ENCODE measurements at places on chromosomes 7 and 10.

DNA sequence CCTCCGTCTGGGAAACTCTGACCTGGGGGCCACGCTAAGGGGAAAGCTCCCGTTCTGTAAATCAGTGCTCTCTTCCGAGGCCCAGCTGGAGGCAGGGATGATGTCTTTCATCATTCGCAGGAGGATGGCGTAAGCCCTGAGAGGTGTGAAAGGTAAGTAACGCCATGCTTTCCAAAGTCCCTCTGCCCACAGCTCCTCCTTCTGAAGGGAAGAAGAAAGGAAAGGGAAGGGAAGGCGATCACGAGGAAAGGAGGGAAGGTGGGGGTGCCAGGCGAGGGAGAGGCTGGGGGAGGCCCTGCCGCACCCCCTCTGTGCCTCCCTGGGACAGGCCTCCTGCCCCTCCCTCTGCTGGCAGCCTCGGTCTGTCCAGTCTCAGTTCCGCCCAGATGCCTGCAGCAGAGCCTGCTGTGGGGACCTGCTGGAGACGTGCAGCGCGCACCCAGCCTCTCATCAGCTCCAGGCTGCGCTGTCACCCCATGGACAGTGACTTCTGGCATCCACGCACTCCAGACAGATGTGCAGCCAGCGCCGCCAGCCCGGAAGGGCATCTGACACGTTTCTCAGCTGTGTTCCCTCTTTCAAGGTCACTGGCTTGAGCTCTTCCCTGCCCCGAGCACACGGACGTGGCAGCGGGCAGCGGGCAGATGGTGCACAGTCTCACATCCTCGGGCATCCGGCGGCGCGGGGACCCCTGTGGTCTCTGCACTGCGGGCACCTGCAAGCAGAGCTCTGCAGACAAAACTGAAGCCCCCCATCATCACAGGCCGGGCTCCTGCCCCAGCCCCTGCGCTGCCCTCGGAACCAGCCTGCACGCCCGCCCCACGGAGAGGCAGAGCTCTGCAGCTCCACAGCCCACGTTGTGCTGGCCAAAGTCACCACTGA lies 60.6 kb downstream of the INSIG1 start:
- DNase-seq = no peak

DNA sequence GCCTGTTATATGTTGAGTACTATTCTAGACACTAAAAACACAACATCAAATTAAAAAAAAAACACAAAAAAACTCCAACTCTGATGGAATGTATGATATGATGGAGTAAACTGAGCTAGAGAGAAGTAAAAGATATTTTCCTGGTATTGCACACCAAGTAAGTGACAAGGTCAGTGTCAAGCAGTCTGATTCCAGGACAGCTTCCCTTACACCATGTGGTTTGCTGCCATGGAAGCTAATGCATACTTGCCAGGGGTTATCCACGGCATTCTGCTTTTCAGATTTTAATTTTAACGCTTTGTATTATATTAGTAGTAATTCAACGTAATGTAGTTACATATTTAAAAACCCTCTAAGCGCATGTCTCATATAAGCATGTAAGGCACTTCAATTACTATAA lies 48.4 kb downstream of the CACNA2D1 start:
- no peak for DNase-seq

- DNase-seq = no peak
Measured at GRCh38 chr7:41817386-41817785, 114.5 kb upstream of the INHBA start.

- no peak for DNase-seq
Measured at GRCh38 chr7:89002981-89003956, 207.7 kb upstream of the TEX47 start.

DNA sequence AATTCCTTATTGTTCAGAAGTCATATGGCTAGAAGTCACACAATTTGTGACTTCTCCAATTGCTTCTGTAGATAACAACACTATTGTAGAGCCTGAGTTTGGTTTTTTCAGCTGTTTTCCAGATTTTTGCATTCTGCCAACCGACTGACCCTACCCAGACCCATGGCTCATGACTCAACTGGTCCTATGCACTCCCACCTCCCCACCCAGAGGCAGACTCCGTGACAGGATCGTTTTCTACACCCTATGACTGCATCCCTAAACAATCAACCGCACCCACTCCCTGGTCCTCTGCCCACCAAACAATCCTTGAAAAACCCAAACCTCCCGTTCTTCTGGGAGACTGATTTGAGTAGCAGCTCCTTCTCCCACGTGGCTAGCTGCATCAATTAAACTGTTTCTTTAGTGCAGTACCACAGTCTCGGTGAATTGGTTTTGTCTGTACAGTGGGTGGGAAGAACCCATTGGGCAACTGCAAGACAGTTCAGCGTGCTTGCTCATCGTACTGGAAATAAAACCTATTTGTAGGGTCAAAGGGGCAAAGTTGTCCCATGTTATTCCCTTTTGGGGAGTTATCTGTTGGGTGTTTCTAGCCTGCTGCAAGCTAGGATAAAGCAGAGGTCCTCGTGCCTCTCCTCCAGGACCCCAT lies 150.3 kb upstream of the FAM20C start:
- DNase-seq = no peak

GRCh38 chr7:112267944-112268691 lies 61.6 kb downstream of the ZNF277 start:
- no peak for DNase-seq

GRCh38 chr10:99929360-99929759 lies 80.4 kb downstream of the DNMBP start:
- DNase-seq = no peak

DNA sequence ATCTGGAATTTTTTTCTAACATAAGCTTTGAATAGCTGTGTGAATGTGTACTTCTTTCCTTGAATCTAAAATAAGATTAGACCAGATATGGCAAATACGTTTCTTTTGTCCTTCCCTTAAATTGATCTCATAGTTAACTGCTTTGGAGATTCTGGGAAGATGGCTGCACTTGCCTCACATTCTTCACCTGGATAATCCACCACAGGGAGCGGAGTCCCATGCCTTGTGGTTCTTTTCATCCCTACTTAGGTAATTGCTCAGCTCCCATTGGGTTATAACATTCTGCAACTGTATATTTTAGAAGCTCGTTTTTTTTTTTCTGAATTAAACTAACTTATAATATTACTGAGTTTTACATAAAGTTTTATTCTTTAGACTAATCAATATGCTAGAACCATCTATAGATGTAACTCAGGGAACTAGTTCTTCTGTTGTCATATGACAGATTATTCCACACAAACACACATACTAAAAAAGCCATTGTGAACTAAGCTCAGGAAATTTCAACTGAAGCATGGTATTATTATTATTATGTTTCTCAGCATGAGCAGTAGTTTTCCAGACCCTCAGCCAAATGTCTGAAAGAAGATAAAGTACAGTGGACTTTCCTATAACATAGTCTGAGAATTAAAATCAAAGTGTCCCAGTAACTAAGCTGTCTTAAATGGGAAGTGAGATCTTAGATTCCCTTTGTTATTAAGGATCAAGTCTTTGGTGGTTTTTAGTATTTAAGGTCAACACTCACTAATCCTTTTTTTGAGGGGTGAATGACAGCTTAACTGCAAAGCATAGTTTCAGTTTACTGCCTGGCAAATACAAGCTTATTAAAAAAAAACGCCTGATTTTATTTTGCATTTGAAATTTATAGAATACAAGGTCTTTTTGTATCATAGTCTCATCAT lies 182.3 kb downstream of the PPP1R9A start:
- no peak for DNase-seq

DNA sequence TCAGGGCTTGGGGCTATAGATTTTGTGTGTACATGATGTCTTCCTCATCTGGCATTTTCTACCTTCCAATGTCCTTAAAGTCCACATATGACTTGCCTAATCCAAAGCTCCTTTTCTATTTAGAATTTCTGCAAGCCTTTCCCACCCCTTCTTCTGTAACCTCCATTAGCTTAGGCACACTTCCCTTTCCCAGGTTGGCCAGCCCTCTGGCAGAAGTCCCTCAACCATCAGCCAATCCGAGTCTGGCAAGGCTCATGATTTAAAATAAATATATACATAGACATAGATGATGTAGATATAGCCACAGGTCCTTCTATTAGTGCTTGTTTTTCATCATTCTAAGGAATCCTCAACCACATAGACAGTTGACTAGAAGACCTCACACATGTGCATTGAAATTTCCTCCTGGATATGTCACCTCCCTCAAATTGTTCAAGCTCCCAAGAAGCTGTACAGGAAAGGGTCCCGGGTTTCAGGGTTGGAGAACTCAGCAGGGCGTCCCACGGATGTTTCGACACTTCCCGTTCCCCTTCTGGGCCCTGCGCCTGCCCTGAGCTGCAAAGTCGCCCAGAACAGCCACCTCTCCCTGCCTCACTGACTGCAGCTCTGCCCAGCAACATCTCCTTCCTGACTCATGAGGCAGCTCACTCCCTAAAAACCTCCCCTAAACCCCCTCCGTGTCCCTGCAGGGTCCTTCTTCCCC lies 20.4 kb upstream of the PIK3AP1 start:
- no peak for DNase-seq

DNA sequence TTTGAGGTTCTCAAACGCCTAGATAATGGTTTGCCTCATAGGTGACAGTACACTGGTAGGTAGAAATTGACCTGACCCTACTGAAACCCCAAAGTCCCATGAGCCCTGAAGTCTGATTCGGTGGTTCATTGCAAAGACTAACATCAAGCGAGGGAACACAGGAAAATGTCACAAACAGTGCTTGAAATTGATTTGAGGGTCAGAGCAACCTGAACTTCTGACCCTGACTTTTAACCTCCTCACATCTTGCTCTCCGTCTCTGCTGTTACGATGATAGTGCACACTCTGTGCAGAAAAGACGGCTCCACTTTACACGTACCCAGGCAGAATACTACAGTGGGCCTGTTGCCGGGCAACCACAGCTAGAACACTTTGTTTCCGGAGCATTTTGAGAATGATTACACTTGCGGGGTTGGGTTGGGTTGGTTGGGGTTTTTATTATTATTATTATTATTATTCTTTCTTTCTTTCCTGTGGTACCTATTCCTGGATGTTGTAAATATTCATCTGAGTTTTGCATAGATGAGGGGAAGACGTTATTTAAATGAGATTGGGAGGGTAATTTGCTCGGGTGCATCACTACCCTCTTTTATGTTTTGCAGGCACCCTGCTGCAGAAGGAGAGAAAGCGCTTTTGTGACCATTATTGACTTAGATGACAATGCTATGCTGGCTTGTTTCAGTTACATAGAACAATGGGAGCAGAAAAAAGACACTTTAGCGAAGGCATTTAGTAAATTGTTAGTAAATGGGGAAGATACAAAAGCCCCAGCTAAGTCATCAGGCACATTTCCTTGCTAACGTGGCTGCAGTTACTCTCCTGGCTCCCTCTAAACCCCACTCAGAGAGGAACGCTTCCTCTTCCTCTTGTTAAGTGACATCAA lies 438.1 kb upstream of the NRP1 start:
- no peak for DNase-seq

GRCh38 chr10:16292366-16292765 lies 144.4 kb upstream of the PTER start:
- no peak for DNase-seq

GRCh38 chr7:16089191-16089590 lies 332.1 kb downstream of the CRPPA start:
- no peak for DNase-seq

- DNase-seq = no peak
Measured at GRCh38 chr7:47215049-47215448, 366.9 kb downstream of the TNS3 start.

GRCh38 chr10:101655570-101655969 lies 39.4 kb downstream of the FBXW4 start:
- no peak for DNase-seq

DNA sequence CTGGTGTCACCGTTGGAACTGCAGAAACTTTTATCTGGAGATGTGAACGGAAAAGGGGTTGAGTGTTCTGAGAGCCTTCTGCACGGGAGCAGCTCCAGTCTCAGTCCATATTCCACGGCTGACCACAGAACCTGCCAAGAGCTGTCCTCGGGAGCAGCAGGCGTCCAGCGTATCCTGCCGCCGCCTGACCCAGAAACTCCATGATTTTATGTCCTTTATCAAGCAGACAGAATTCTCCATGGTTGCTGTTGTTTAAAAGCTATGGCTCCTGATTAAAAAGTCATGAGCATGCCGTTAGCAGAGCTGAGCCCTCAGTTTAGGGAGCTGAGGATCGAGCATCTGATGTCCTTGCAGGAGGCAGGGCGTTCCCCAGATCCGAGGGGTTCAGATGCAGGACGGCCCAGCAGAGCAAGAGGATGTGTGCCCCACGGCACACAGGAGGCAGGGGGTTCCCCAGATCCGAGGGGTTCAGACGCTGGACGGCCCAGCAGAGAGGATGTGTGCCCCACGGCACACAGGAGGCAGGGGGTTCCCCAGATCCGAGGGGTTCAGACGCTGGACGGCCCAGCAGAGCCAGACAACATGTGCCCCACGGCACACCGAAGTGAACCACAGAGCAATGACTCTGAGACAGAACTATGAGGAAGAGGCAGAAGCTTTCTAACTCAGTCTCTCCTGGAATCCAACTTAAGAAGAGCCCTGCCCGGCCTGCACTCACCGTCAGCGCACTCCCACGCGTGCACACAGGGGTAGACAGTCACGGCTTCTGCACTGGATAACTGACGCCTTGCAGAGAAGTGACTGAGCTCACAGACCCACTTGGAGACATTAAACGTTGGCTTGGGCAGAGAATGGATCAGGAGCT lies 96.4 kb downstream of the WDR37 start:
- no peak for DNase-seq

DNA sequence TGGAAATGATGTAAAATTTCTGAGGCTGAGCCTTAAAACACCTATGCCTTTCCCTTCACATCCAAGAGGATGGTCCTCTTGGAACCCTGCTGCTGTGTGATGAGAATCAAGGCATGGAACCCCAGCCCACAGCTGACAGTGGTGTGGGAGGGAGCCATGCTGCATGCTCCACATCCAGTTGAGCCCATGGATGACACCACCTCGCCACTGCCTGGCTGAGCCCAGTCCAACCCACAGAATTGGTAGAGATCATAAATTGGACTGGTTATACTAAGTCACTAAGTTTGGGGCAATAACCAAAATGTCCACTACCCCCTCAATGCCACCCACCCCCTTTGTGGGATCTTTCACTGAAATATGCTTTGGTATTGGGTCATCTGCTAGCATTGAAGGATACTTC lies 45.9 kb upstream of the C10orf90 start:
- no peak for DNase-seq

GRCh38 chr7:106462365-106462859 lies 177.6 kb upstream of the NAMPT start:
- DNase-seq = no peak

- DNase-seq = no peak
Measured at GRCh38 chr10:123703195-123703790, 37.1 kb downstream of the GPR26 start.

DNA sequence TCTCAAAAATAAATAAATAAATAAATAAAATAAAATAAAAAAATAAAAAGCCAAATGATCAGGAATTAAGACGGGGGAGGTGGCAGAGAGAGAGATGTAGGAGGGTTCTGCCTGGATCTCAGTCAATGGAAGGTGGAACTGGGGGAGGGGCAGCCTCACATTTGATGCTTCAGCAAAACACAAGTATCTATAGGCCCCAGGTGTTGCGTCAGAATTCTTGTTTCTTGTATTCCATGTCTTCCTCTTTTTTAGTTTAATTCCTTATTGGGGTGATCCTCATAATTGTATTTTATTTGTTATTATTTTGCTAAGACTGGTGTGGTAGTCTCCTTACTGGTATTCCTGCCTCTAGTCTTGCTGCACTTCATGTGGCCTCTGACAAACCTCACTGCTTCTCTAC lies 41.4 kb upstream of the SMARCD3 start:
- DNase-seq = no peak

- DNase-seq = no peak
Measured at GRCh38 chr7:27950123-27950522, 210.2 kb downstream of the TAX1BP1 start.

- DNase-seq = no peak
Measured at GRCh38 chr10:21417172-21417712, 108.2 kb downstream of the SKIDA1 start.
